ENCODE measurements at places on chromosomes 13 and 19.

DNA sequence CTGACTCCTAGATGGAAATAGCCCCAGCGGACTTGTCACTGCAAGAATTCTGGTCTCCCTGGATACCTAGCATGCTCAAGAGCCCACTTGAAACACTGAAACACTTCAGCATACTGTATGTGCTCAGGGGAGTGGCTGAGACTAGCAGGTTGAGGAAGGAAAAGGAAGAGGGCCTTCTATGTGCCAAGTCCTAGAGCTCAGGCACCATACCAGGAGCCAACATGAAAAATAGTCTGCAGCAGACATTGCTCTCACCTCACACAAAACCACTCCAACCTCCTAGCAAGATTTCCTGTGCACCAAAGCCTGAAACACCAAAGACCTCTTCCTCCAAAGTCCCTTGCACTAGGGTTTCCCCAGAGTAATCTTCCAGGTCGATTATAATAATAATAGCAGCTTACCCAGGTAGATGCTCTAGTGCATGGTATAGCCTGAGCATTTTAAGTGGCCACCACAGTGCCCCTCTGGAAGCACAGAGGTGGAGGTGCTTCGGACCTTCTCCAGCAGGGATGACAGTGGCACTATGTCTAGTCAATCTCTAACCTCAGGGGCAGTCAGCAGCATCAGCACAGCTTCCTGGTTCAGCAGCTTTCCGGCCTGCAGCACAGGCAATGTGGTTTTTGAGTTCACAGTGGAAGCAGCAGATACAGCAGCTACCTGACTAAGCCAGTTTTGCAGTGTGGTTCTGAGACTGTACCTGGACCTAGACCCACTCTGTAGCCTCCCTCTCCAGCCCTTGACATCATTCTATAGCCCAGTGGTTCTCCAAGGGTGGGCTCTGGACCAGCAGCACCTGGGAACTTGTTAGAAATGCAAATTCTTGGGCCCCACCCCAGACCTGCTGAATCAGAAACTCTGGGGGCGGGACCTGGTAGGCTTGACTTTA, 45.6 kb upstream of the UBE2L5 start:
- H3K27ac ChIP-seq = peak overlapping the region; percentile 72
- peaks cover 30% of the 10 kb centered on the region for H3K4me1 ChIP-seq
- no peaks in the 10 kb centered on the region for H3K27me3 ChIP-seq
- no peaks in the 10 kb centered on the region for H3K36me3 ChIP-seq
- DNase-seq = peak; percentile 79
- H3K4me3 ChIP-seq = no peak overlapping the region

GRCh38 chr13:81058211-81058915, 717.4 kb upstream of the SPRY2 start:
- H3K27ac ChIP-seq = no peak overlapping the region
- no peak for DNase-seq
- no peaks in the 10 kb centered on the region for H3K27me3 ChIP-seq
- H3K4me3 ChIP-seq = no peak overlapping the region
- no peaks in the 10 kb centered on the region for H3K4me1 ChIP-seq

GRCh38 chr13:27263438-27263837, 7.2 kb upstream of the RASL11A start:
- H3K4me3 ChIP-seq = no peak overlapping the region
- H3K36me3 ChIP-seq = peaks cover 3% of the 10 kb centered on the region
- no peak overlapping the region for H3K27ac ChIP-seq
- H3K27me3 ChIP-seq = no peaks in the 10 kb centered on the region
- DNase-seq = no peak

- no peak overlapping the region for H3K27ac ChIP-seq
- no peak overlapping the region for H3K4me3 ChIP-seq
Observed at GRCh38 chr13:24220086-24220703, 59.7 kb downstream of the SPATA13 start.

DNA sequence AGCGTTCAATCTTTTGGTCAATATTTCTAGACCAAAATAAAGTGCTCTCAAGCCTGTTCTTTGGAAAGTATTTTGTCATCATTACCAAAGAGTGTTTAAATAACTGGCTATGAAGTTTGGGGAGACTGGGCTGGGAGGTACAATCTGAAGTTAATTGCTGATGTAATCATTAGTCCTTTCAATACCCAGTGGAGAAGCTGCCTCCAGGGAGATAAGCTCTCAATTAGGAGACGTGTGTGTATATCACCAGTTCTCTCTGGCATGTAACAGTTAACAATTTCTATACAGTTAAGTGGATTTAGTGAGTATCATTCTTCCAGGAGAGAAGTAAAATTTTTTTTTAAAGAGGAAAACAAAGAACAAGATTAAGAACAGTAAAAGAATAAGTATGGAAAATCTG, 1.4 kb downstream of the COL4A1 start:
- H3K4me1 ChIP-seq = peaks cover 66% of the 10 kb centered on the region
- H3K27ac ChIP-seq = peak overlapping the region; percentile 90
- no peaks in the 10 kb centered on the region for H3K27me3 ChIP-seq
- no peak for DNase-seq
- no peak overlapping the region for H3K4me3 ChIP-seq

- H3K4me3 ChIP-seq = peak overlapping the region; percentile 25
- H3K27me3 ChIP-seq = no peaks in the 10 kb centered on the region
- H3K4me1 ChIP-seq = peaks cover 15% of the 10 kb centered on the region
- peak overlapping the region; percentile 87 for H3K27ac ChIP-seq
- no peaks in the 10 kb centered on the region for H3K36me3 ChIP-seq
Observed at GRCh38 chr19:14073925-14074838, 1.6 kb downstream of the MISP3 start.

- H3K36me3 ChIP-seq = no peaks in the 10 kb centered on the region
- no peak overlapping the region for H3K27ac ChIP-seq
- no peaks in the 10 kb centered on the region for H3K4me1 ChIP-seq
Observed at GRCh38 chr19:34979819-34980640, 16.0 kb upstream of the ZNF792 start.

DNA sequence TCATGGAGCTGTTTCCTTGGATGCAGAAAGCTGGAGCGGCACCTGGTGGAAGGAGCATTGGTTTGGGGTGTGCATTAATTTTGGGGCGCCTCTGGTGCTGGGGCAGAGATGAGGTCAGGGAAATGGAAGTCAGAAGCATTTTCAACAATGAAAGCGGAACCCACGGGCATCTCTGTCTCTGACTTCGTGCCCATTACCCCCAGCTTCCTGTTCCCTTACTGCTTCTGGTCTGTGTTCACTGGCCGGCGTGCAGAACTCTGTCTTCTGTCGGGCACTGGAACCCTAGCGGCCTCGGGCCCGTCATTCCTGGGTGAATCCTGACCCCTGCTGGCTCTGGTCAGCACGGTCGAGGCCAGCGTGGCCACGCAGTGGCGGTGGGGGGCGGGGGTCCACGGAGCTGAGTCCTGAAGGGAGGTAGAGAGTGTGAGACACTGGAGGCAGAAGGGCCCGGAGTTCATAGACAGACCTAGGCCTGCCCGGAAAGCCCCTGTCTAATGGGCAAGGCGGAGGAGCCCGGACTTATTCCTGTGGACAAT, 7.9 kb upstream of the LINGO3 start:
- peaks cover 4% of the 10 kb centered on the region for H3K27me3 ChIP-seq
- DNase-seq = peak; percentile 49
- H3K4me3 ChIP-seq = no peak overlapping the region
- H3K27ac ChIP-seq = no peak overlapping the region

DNA sequence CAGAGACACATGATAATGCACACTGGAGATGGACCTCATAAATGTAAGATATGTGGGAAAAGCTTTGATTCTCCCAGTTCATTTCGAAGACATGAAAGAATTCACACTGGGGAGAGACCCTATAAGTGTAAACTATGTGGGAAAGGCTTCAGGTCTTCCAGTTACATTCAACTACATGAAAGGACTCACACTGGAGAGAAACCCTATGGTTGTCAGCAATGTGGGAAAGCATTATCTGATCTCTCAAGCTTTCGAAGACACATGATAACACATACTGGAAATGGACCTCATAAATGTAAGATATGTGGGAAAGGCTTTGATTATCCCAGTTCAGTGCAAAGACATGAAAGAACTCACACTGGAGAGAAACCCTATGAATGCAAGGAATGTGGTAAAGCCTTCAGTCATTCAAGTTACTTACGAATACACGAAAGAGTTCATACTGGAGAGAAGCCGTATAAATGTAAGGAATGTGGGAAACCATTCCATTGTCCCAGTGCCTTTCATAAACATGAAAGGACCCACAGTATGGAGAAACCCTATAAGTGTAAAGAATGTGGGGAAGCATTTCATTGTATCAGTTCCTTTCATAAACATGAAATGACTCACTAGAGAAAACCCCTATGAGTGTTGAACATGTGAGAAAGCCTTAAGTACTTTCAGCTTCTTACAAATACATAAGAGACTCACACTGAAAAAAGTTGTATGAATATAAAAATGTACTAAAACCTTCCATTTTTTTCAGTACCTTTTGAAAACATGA, 14.7 kb downstream of the ZNF441 start:
- no peaks in the 10 kb centered on the region for H3K27me3 ChIP-seq
- DNase-seq = no peak
- no peak overlapping the region for H3K27ac ChIP-seq
- peaks cover 42% of the 10 kb centered on the region for H3K36me3 ChIP-seq
- no peaks in the 10 kb centered on the region for H3K4me1 ChIP-seq

DNA sequence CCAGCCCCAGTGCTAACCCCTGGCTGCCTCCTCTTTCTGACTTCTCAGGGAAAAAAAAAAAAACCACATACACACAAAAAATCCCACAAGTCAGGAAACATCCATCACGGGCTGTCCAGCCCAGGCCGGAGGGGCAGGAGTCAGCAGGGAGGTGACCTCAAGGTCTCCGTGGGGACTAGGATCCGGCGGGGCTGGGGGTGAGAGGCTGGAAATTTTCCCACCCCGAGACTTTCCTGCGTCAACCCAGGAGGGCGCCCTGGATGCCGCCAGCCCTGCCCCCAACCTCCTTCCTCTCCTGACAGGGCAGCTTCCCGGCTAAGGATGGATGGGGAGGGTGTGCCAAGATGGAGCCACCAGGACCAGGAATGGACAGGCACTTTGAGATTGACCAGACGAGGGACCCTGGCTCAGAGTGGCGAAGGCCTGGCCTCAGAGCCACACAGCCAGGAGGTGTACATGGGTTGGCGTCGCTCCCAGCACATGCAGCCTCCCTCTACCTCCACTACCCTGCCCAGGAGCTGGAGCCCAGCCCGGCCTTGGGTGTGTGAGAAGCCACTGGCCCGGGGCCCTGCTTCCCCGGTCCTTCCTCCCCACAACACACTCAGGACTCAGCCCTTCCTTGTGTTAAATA, 33.3 kb downstream of the BLOC1S3 start:
- H3K27me3 ChIP-seq = peaks cover 5% of the 10 kb centered on the region
- H3K36me3 ChIP-seq = no peaks in the 10 kb centered on the region
- H3K27ac ChIP-seq = no peak overlapping the region
- peaks cover 15% of the 10 kb centered on the region for H3K4me1 ChIP-seq
- DNase-seq = peak; percentile 43

- H3K27ac ChIP-seq = no peak overlapping the region
- H3K27me3 ChIP-seq = no peaks in the 10 kb centered on the region
- H3K36me3 ChIP-seq = no peaks in the 10 kb centered on the region
- peaks cover 13% of the 10 kb centered on the region for H3K4me1 ChIP-seq
- H3K4me3 ChIP-seq = no peak overlapping the region
- peak; percentile 10 for DNase-seq
Observed at GRCh38 chr19:17109962-17110598, 34.5 kb downstream of the MYO9B start.

DNA sequence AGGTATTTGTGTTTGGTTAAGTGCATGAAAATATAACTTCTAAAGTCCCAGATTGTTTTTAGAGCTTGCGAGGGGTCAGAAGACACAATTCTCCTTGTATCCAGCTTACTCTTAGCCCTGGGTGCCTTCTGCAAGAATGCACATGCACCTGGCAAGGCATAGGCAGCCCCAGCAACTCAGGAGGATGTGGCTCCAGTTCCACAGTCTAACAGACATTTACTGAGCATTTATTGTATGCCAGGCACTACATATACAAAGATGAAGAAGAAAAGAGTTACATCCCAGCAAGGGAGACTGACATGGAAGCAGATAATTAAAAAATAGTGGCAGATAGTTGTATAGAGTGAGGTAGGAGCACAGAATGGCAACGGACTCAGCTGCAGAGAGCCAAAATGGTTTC, 101.1 kb upstream of the FRY start:
- no peak overlapping the region for H3K4me3 ChIP-seq
- no peaks in the 10 kb centered on the region for H3K36me3 ChIP-seq
- H3K27me3 ChIP-seq = no peaks in the 10 kb centered on the region
- peaks cover 7% of the 10 kb centered on the region for H3K4me1 ChIP-seq
- no peak for DNase-seq
- no peak overlapping the region for H3K27ac ChIP-seq

DNA sequence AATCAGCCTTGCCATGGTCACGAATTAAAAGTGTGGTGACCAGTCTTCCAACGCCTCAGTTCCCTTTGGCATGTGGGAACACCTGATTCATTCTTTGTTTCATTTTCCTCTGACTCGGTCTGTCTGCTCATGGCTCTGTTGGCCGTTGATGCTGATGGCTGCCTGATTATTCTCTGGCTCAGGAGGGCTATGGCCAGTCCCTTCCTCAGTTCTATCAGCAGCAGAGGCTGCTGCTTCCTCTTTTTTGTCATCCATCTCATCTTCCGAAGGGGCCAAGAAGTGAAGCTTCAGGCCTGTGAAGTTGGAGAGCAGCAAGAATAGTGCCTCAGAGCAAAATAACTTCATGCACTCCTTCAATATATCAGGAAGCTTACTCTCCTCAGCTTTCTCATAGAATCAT, 9.5 kb upstream of the MLNR start:
- no peaks in the 10 kb centered on the region for H3K4me1 ChIP-seq
- no peak overlapping the region for H3K4me3 ChIP-seq
- H3K27me3 ChIP-seq = no peaks in the 10 kb centered on the region
- no peak for DNase-seq

DNA sequence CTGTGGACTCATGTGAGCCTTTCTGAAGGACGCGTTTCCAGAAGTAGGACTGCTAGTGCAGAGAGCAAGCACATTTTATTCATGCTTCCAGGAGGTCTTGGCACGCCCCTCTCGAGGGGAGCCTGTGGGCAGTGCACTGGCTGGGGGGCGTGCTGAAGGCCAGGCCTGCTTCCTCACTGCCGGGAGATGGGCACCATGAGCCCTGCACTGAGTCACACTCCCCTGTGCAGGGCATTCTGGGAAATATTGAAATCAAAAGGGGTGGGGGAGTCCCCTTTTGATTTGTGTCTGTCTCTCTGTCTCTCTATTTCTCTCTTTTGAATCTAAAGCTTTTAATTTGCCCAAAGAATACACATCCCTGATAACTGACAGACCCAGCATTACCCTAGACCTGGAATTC, 34.0 kb downstream of the DPF1 start:
- peaks cover 8% of the 10 kb centered on the region for H3K36me3 ChIP-seq
- no peaks in the 10 kb centered on the region for H3K4me1 ChIP-seq
- H3K4me3 ChIP-seq = no peak overlapping the region
- H3K27me3 ChIP-seq = no peaks in the 10 kb centered on the region

GRCh38 chr13:105464249-105464648, 1071.2 kb downstream of the EFNB2 start:
- no peak overlapping the region for H3K27ac ChIP-seq
- H3K27me3 ChIP-seq = no peaks in the 10 kb centered on the region
- no peak for DNase-seq
- H3K4me3 ChIP-seq = no peak overlapping the region
- H3K36me3 ChIP-seq = no peaks in the 10 kb centered on the region

GRCh38 chr19:13839130-13839937, 37.6 kb upstream of the NANOS3 start:
- peak; percentile 89 for DNase-seq
- peaks cover 8% of the 10 kb centered on the region for H3K36me3 ChIP-seq
- peak overlapping the region; percentile 99 for H3K27ac ChIP-seq
- H3K27me3 ChIP-seq = no peaks in the 10 kb centered on the region

GRCh38 chr19:47446534-47447469, 24.9 kb downstream of the SLC8A2 start:
- H3K4me1 ChIP-seq = peaks cover 4% of the 10 kb centered on the region
- DNase-seq = no peak
- H3K4me3 ChIP-seq = no peak overlapping the region
- H3K27me3 ChIP-seq = peaks cover 35% of the 10 kb centered on the region

GRCh38 chr19:46660551-46661019, 397 bp downstream of the DACT3 start:
- H3K27me3 ChIP-seq = no peaks in the 10 kb centered on the region
- peaks cover 19% of the 10 kb centered on the region for H3K4me1 ChIP-seq
- no peak for DNase-seq
- H3K4me3 ChIP-seq = peak overlapping the region; percentile 47
- no peaks in the 10 kb centered on the region for H3K36me3 ChIP-seq

Measured in thyroid gland (tissue), 4 donors.